ENCODE measurements at places on chromosomes 16 and 17.
A peak's percentile ranks its signal among the peaks of the same experiment; 100 is the strongest.

DNA sequence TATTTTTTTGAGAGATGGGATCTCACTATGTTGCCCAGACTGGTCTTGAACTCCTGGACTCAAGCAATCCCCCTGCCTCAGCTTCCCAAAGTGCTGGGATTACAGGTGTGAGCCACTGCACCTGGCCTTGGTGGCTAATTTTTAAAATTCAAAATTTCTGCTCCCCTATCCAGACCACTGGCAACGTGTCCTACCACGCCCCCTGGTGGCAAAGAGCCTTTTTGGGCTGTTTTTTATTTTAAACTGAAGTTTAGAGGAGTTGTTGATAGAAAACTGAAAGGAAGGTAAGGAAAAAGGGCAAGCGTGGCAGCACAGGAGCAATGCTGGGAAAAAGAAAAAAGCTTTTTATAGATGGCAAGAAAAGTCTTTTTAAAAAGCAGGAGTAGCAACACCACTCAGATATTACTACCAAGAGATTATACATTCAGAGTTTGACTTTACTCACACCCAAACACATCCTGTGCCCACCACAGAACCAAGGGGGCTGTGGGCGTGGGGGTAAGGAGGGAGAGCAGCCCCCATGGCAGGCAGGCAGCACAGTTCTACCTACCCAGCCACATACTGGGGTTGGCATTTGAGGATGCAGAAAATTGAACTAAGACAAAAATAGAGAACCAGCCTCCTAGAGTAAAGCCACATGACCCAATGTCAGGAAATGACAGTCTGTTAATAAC is 4.2 kb upstream of the MXRA7 start:
- DNase-seq, result peak; percentile 66

DNA sequence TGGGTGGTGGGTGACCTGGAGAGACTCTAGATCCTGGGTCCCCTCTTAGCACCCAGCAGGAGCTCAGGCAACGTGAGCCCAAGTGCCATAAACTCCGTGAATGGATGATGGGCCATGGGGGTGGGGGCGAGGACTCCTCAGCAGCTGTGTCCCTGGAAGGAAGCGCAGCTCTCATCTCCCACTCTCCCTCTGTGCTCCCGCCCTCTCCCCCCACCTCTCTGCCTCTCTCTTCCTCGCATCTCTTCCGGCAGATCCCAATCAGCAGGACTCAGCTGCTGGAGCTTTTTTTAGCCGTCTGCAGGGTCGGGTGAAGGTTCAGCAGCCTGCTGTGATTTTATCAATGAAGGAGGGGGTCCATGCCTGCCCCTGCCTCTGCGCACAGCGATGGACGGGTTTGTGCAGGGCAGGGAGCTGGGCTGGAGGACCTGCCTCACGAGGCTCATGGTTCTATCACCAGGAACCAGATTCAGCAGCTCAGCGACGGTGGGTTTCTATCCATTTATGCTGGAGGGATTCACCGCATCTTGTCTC is 8.3 kb downstream of the CCR7 start:
- DNase-seq, result no peak

- peak; percentile 61 for DNase-seq
Measured at GRCh38 chr17:56867948-56868376, 34.0 kb downstream of the DGKE start.

DNA sequence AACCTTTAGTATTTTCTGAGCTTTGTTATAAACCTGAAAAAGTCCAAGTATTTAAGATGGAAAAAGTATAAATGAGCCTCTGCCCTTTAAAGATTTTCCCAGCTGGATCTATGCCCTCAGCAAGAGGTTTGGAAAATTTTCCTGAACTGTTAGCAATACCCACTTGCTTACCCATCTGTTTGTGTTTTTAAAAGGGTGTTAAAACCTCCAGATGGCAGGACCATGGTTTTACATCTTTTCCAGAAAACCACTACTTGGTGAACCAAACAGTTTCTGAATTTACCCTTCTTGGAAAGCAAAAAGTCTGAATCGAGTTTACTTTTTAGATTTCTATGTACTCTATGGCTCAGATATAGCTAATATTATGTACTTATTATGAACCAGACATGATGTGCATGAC is 719 bp downstream of the PMFBP1 start:
- no peak for DNase-seq

- DNase-seq, result peak; percentile 70
Measured at GRCh38 chr17:7250695-7251627, 573 bp downstream of the CTDNEP1 start.

DNA sequence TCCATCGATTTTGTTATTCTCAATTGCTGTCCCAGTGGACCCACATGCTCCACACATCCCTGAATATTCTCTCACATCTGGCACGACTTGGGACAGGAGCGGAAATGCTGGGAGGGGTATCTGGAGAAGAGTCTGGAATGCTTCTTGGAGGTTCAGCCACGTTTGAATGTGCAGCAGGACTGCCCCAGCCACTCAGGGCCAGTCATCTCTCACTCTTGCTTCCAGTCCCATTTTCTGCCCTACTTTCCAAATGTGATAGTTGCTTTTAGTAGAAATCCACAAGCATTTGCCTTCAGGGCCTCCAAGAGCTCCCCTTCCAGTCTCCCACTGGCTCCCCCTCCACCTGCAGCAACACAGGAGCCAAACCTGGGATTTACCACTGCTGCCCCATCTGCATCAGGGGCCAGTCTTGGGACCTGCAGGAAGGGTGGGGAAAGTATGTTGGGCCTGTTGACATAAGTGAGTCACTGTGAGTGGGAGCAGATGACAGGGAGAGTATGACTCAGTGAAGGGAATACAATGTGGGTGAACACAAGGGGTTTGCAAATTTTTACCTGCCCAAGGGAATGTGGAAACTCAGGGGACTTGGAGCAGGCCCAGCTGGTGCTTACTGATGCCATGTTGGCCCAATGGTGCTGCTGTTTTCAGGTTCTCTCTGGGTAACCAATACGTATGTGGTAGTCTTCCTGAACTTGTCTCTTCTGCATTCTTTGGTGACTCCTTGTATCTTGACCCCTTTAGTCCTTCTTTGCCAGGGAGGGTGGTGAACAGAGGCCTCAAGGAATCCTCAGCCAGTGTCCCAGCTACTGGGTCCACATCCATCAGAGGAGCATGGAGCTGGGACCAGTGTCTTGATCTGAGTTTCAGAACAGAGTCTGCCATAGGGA is 78.8 kb upstream of the CRHR1 start:
- no peak for DNase-seq

- DNase-seq, result no peak
Measured at GRCh38 chr16:51355195-51355594, 204.1 kb upstream of the SALL1 start.

DNA sequence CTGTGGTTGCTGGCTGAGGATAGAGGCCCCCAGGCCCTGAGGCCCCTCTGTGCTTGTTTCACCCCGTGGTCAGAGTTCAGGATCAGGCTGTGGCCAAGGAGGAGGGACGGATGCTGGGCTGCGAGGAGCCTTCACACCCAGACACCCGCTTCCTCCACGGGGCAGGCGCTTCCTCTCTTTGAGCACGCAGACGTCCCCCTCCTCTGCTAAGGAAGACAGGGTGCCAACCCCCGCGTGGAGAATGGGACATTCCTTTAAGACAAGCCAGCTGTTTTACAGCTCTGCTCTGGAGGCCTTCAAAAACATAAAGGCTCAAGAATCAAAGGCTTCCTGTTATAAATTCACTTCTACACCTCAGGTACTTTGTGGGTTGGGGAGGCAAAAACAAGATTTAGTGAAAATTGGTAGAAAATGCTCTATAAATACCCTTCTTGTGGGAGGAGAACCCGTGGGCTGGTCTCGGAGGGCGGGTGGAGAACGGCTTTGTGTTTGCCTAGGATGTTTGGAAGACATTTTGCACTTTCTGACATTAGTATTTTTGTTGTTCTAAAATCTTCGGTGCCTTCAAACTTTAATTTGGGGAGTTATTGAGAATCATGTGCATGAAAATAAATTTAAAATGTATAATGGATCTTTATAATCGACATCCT is 60.8 kb upstream of the FOXF1 start:
- no peak for DNase-seq

DNA sequence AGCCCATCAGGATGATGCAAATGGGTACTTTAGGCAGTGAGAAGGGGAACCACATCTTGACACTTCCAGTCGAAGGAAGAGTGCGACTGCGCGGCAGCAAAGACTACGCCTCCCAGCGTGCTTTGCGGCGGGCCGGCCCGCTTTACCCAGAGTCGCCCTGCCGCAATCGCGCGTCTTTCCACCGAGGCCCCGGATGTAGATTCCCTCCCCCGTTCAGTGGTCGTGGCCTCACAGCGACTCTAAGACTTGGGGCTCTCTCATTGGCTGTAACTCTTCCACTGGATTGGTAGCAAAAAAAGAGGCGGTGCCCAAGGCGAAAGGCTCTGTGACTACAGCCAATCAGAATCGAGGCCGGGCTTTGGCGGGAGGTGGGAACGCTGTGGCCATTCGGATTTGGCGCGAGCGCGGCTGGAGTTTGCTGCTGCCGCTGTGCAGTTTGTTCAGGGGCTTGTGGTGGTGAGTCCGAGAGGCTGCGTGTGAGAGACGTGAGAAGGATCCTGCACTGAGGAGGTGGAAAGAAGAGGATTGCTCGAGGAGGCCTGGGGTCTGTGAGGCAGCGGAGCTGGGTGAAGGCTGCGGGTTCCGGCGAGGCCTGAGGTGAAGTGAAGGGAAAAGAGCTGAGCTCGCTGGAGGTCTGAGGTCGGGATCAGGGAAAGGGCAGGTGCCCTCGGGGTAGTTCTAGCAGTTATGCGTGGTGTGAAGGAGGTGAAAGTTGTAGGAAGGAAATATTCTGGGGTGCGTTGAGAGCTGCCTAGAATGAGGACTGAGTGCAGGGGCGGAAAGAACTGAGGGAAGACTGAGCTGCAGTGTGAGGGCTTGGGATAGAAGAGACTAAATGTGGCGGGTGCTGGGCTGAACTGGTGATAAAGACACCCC is at the start of gene CDC6:
CDC6 (plus strand) TSS at position 386 of the 876 bp plus-strand sequence. CDS start 1,542 bp downstream, outside the sequence.
- DNase-seq, result peak; percentile 98

GRCh38 chr16:84090211-84090610 is 26.5 kb downstream of the MBTPS1 start:
- DNase-seq, result no peak

DNA sequence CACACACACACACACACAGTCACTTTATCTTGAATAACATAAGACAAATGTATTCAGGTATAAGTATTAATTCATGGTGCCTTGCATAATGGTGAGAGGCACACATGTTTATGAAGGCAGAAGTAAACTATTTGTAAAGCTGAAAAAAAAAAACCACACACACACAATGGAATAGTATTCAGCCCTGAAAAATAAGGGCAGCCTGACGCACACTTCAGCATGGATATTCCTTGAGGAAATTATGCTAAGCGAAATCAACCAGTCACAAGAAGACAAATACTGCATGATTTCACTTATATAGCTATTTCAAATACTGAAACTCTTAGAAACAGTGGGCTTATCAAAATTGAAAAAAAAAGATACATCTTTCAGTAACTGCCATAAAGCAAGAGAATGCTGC is 200.2 kb upstream of the RBFOX1 start:
- no peak for DNase-seq

- peak; percentile 88 for DNase-seq
Measured at GRCh38 chr16:81625544-81626153, 153.4 kb upstream of the PLCG2 start.

GRCh38 chr17:66025551-66025950 is 166.4 kb downstream of the CEP112 start:
- DNase-seq, result no peak

DNA sequence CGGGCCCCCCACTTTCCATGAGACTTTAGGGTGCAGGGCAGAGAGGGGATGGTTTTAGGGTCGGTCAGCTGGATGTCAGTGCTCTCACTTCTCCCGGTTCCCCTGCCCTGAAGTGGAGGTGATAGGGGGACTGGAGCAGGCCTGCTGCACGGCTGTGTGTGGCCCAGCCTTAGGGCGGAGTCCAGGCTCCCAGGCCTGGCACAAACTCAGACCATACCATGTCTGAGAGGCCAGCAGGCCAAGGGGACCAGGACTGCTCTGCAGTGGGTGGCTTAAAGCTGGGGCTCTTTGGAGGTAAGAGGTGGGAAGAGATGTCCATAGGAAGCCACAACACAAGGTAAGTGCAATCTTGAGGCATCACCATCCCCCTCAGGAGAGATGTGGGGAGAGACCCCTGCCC is 8.3 kb downstream of the TFAP4 start:
- no peak for DNase-seq

- no peak for DNase-seq
Measured at GRCh38 chr17:50697663-50698272, 9.9 kb downstream of the ANKRD40 start.

DNA sequence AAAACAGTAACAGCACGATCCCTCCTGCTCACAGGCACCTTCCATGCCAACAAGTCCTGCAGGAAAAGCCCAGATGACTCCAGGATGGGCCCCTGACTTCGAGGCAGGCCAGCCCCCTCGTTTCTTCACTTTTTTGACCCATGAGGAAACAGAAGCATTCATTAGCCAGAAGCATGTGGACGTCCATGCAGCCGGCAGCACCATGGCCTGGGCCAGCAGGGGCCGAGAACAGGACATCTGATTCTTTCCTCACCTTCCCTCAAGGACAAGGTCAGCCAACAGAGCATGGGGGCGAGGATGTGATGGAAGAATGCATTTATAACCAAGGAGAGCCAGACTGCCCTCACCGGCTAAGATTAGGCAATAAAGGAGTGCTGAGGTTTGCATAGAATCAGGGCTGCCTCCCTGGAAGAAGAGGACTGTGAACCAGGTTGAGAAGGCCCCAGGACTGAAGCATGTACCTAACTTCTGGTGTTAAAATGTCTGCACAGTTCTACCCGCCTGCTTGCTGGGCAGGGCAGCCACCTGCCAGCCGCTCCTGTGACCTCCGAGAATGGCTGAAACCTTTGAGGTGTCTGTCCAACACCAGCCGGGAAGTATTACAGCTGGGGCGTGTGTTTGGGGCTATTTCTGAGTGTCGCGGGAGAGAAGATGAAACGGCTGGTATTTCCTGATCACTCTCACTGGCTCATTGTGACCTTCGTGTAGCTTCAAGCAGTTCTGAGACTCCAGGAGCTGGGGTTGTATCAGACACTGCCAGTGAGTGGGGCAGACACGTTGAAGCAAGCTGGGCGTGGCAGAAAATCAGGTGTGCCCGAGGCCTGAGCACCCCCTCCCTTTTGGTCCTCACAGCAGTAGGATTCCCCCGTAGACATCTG is 94.0 kb upstream of the TNRC6C start:
- peak; percentile 37 for DNase-seq

GRCh38 chr17:77728871-77729270 is 229.6 kb upstream of the TNRC6C start:
- peak; percentile 7 for DNase-seq

DNA sequence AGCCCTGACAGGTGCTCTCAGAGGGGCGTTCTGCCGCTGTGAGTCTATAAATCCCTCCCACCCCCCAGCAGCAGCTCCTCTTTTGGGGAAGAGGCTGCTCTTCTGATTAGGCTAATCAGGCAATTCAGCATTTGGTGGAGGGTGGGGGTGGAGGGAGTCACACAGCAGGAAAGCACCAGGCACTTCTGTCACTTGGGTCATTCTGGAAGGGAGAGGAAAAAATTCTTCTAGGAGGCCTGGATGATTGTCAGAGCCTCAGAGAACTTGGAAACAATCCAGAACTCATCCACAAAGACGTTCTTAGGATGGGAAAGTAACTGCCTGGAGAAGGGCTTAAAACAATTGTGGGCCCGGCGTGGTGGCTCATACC is 7.3 kb upstream of the SSTR2 start:
- DNase-seq, result no peak

DNA sequence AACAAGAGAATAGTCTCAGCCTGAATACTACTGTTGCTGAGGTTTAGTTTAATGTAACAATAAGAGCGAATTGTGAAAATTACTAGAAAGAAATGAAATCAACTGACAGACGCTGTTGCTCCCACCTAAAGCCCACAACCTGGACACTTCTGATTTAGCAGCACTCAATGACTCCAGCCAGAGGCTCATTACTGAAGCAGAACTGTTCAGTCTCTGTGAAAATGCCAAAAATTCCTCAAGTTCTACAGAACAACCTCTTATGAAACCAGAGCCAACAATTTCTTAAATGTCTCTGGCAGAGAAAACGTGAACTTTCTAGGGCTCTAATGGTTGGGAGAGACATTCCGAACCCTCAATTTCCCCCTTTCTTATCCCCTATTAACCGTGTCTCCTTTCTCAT is 9.9 kb downstream of the PSME3IP1 start:
- no peak for DNase-seq

Data from right lobe of liver (tissue), 6 donors.